ENCODE measurements at places on chromosomes 1 and 21.

- DNase-seq, result no peak
Observed at GRCh38 chr1:46136711-46137110, 4.3 kb upstream of the PIK3R3 start.

DNA sequence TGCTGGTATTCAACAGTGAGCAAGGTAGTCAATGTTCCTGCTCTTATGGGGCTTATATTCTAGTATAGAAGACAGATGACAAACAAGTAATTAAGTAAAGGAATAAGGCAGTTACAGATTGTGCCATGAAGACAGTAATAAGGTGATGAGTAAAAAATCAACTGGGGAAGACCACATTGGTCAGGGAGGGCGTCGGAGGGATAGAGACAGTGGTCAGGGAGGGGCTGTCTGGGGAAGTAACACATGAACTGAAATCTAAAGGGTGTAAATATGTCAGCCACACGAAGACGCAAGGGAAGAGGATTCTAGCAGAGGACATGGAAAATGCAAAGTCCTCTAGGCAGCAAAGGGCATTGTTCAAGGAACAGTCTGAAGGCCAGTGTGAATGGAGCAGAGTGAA is 10.1 kb downstream of the IL12RB2 start:
- DNase-seq, result no peak

DNA sequence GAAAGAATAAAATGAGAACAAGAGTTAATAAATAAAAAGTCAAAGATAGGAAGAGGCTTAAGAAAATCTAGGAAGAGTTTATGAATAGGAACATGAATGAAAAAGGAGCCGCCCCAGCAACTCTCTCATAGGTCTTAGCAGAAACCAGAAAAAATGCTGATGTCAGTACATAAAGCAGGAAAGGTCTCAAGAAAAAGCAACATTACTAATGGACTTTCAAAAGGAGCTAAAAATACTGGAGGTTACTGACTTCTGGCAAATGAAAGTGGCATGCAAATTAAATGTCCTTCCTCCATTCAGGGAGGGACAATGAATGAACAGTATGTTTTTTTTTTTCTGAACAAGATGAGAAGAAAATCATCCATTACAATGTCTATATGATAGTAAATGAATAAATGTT is 387.6 kb downstream of the BRINP2 start:
- no peak for DNase-seq

GRCh38 chr1:82225421-82226185 is 424.9 kb downstream of the ADGRL2 start:
- DNase-seq, result no peak

DNA sequence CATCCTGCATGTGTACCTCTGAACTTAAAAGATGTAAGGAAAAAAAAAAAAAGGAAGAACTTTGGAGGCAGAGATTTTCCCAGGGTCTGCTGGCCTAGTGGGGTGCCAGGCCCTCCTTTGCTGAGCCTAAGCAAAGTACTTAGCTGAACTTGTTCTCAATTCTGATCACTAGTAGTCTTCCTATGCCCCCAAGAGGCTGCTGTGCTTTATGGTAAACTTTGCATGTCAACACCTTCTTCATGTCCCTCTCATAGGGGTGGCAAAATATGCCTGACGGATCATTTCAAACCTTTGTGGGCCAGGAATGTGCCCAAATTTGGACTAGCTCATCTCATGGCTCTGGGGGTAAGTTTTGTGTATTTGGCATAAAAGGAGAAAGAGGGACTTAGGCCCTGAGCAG is 1.4 kb upstream of the USP21 start:
- no peak for DNase-seq

- no peak for DNase-seq
Observed at GRCh38 chr1:21492356-21492625, 16.9 kb upstream of the ALPL start.

- DNase-seq, result no peak
Observed at GRCh38 chr1:19597496-19598309, 46.4 kb upstream of the NBL1 start.

DNA sequence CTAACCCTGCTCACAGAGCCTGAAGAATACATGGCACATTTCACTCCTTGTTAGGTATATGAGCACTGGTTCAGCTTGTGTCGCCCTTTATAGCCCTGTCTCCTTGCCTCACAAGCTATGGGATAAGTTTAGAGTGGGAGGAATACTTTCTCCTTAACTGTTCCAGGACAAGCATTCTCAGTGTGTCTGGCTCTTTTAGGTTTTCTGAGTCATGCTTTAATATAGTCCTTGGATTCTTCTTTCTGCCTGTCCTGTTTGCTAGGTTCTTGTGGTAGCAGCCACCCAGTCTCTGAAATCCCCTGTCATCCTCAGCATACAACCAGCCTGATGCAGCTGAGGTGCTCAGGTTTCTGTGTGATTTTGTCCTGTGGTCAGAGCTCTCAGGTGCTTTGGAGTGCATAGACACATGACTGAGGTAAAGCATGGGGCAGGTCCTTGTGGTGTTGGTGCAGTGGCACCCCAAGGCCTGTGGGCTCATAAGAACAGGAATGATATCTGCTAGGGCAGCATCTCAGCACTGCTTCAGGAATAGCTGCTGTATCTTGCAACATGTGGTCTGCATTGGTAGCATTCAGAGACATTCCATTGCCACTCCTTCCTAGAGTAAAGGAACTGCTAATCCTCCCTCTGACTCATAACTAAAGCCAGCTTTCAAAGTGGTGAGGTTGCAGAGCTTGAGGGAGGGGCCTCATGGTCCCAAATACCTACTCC is 14.2 kb upstream of the CASQ2 start:
- DNase-seq, result no peak

GRCh38 chr1:226332947-226333346 is 24.0 kb upstream of the LIN9 start:
- no peak for DNase-seq

- DNase-seq, result no peak
Observed at GRCh38 chr1:93661829-93662474, 19.7 kb downstream of the BCAR3 start.

DNA sequence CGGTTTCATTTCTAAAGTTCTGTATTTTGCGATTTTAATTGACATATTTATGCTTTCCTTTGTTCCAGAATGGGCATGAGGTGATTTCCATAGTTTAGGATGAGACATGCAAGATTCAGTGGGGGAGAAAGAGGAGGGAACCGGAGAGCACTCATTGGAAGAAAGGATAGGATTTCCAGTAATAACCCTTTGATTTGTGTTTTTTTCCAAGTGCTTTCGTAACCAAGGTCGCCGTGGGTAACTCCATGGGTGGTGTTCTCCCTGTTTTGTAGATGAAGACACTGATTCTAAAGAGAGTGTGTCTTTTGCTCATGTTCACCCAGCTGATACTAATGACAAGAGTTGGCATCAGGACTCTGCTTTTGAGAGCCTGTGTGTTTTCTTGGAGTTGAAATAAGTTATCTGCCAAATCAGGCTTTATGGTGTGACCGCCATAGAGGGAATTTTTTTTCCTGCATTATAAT is 170.1 kb downstream of the DHRS3 start:
- DNase-seq, result no peak

GRCh38 chr1:234821840-234822239 is 211.9 kb upstream of the IRF2BP2 start:
- DNase-seq, result no peak

DNA sequence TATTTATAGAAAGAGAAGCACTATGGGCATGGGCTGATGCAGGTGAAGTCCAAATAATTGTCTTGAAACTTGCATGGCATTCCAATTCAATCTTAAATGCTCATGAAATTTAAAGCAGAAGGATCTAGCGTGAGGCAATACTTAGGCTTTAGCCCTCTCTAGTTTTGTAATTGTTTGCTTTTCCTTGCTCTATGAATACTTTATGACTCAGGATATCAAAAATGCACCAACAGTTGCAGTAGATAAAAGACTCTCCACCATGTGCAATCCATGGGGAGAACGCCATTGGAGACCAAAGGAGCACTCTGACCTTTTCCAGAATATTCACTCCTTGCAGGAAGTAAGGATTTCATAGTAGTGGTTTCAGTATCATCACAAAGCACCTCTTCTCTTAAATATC is 436.4 kb downstream of the LRRIQ3 start:
- DNase-seq, result no peak

- DNase-seq, result no peak
Observed at GRCh38 chr1:21165646-21166045, 11.1 kb downstream of the EIF4G3 start.

DNA sequence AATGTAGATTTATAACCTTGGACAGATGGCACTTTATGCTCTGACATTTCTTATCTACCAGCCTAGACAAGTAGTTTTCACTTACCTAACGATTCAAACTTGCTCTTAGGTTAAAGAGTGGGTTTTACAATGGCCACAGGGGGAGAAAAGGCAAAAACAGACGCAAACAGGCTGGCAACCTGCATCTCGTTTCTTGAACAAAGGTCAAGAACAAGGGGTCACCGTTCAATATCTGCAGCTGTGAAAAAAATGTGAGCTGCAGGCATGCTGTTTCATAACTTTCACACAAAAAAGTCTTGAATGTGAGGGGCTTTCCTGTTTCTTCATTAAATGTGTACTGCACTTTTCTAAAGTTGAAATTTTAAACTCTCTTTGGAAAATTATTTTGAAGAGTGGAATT is 49.4 kb downstream of the SYDE2 start:
- no peak for DNase-seq

GRCh38 chr21:34639882-34640788 is 25.2 kb upstream of the RCAN1 start:
- DNase-seq, result no peak

GRCh38 chr1:2594001-2594640 is 7.5 kb downstream of the PRXL2B start:
- no peak for DNase-seq

DNA sequence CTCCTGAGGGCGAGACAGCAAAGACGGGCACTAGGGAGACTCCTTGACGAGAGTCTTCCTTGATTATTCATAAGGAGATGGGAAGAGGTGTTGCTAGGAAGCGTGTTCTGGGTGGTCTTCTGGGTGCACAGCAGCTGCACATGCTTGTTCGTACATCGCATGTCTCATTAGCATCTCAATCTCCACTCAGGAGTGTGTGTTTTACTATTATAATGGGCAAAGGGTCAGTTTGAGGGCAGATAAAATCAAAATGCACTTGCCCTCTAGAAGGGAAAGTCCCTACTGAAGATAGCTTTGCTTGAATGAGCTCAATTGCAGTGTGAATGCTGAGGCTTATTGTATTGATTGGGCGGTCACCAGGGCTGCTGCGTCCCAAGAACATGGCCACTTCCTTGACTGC is 50.2 kb upstream of the SCCPDH start:
- DNase-seq, result no peak

- DNase-seq, result no peak
Observed at GRCh38 chr1:67368046-67368514, 60.4 kb downstream of the IL12RB2 start.

DNA sequence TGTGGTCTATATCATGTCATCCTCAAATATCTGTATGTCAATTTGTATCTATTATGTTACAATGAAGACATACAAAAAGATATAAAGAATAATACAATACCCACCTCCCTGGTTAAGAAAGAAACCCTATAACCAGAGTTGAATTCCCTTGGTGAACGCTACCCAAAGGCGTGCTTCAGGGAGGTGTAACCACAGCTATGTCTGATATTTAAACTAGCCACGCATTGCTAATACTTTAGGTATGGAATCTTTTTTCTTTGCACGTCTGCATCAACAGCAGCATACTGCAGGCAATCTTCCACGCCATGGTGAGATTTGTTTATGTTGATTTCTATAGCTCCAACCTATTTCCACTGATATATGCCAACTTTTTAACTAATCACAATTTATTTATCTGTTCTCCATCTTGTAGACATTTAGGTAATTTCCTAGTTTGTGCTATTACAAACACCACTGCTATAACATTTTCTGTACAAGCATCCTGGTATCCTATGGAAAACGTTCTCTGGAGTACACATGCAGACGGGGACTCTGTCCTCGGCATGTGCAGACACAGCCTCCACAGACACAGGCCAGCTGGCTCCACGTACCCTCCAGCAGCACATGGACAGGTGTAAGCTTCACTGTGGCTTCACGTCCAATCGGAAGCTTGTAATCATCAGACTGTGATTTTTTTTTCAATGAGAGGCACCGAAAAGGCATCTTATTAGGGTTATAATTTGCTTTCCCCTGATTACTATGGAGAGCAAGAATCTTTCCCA is 58.5 kb downstream of the HSF2BP start:
- DNase-seq, result no peak

GRCh38 chr1:77143529-77144121 is 75.6 kb downstream of the PIGK start:
- DNase-seq, result no peak

GRCh38 chr21:31255036-31255435 is 89.0 kb downstream of the TIAM1 start:
- DNase-seq, result no peak

GRCh38 chr1:246588159-246588721 is 22.0 kb downstream of the CNST start:
- DNase-seq, result no peak

DNA sequence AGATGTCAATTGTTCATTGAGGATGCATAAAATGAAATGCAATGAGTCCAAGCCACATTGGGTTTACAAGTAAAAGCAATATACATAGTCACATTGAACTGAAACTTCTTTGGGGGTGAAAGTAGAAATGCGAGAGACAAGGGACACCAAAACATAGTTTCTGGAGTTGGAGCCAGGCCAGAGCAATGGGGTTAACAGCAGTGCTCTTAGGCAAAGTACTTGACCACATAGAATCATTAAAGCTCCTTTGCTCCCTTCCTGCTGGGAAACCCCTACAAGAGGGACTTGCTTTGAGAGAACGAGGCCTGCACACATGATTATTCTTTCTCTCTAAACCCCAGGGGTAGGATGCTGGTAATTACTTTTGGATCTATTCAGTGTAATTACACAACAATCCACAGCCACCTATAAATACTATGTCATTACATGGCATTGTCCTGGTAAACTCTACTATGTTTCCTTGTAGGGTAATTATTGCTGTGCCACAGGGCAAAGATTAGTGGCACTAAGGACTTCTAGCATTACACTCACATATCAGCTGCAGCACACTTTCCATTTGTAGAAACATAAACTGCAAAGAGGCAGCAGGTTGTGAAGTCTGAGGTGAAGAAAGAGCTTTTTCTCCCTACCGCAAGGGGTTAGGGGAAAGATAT is 421.6 kb upstream of the PBX1 start:
- no peak for DNase-seq

- DNase-seq, result no peak
Observed at GRCh38 chr1:48610628-48611542, 138.9 kb upstream of the SPATA6 start.

DNA sequence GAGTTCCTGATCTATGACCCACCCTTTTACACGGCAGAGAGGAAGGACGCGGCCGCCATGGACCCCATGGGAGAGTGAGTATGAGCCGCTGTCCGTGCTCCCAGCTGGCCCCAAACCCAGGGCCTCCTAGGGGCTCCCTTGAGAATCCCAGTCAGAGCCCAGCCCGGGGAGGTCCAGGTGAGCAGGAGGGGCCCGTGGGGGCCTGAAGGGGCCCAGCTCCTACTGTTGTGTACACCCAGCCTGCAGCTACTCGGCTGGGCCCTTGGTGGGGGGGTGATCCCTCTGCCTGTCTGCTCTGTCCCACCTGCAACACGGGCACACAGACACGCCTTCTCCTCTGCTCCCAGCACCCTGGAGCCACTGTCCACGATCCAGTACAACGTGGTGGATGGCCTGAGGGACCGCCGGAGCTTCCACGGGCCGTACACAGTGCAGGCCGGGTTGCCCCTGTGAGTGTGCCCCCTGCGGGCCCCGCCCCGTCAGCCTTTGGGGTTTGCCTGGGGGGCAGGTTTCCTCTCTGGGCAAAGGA is 28.6 kb upstream of the LRRC3 start:
- no peak for DNase-seq

- no peak for DNase-seq
Observed at GRCh38 chr1:13730751-13731482, 30.9 kb downstream of the PRDM2 start.

All from nephron progenitor cell (in vitro differentiated cells).